SK-MEL-5 (cell line): ENCODE measurements at places on chromosomes 13 and 19. TPM values are rescaled to one million over a fixed set of nuclear protein-coding genes. Genes with fewer than 3 reads are reported as not detected.

F2RL3 gene
- not detected in 2 replicates for total RNA-seq

ZNRF4 gene
- total RNA-seq, result not detected in 2 replicates

PSG2 gene
- total RNA-seq, result not detected in 2 replicates

NALCN gene
- total RNA-seq, result 0.19 and 0.24 TPM in 2 replicates

CERS1 gene
- 10.5 and 12.0 TPM in 2 replicates for total RNA-seq

EHD2 gene
- 0.37 and 0.53 TPM in 2 replicates for total RNA-seq

CGB1 gene
- total RNA-seq, result not detected in 2 replicates

CCDC70 gene
- not detected in 2 replicates for total RNA-seq

ZNF813 gene
- 3.4 and 3.9 TPM in 2 replicates for total RNA-seq

ADGRL1 gene
- 5.0 and 8.1 TPM in 2 replicates for total RNA-seq

MISP3 gene
- total RNA-seq, result 0.53 and 0.77 TPM in 2 replicates

C13orf46 gene
- total RNA-seq, result 0.08 TPM in 1 of 2 replicates, not detected in the other

GPR12 gene
- 0.13 TPM in 1 of 2 replicates, not detected in the other for total RNA-seq

ZIC2 gene
- total RNA-seq, result 1.6 and 2.2 TPM in 2 replicates

THAP8 gene
- total RNA-seq, result 1.5 and 1.6 TPM in 2 replicates

ZNF724 gene
- 4.1 and 6.2 TPM in 2 replicates for total RNA-seq

PPP1R37 gene
- 41.2 and 46.0 TPM in 2 replicates for total RNA-seq

DCT gene
- total RNA-seq, result 1,230 and 1,300 TPM in 2 replicates

ZNF763 gene
- total RNA-seq, result 0.51 and 1.8 TPM in 2 replicates
